ENCODE measurements at places on chromosomes 16 and 17. TPM values are rescaled to one million over a fixed set of nuclear protein-coding genes. Genes with fewer than 3 reads are reported as not detected.

Gene SLFN14
- total RNA-seq: not detected

Gene USP32
- total RNA-seq: 31.0 TPM

Gene NPW
- total RNA-seq: not detected

Gene CD300A
- total RNA-seq: not detected

Gene ARHGAP44
- 5.1 TPM for total RNA-seq

Gene NPIPA8
- total RNA-seq: not detected

Gene KRTAP3-2
- not detected for total RNA-seq

All from SJSA1 (cell line).